Mesenteric fat pad (tissue), 1 donor: ENCODE measurements at places on chromosomes 1 and 21.

GRCh38 chr1:212702672-212703071 lies 3.0 kb upstream of the BATF3 start:
- no peak for DNase-seq

DNA sequence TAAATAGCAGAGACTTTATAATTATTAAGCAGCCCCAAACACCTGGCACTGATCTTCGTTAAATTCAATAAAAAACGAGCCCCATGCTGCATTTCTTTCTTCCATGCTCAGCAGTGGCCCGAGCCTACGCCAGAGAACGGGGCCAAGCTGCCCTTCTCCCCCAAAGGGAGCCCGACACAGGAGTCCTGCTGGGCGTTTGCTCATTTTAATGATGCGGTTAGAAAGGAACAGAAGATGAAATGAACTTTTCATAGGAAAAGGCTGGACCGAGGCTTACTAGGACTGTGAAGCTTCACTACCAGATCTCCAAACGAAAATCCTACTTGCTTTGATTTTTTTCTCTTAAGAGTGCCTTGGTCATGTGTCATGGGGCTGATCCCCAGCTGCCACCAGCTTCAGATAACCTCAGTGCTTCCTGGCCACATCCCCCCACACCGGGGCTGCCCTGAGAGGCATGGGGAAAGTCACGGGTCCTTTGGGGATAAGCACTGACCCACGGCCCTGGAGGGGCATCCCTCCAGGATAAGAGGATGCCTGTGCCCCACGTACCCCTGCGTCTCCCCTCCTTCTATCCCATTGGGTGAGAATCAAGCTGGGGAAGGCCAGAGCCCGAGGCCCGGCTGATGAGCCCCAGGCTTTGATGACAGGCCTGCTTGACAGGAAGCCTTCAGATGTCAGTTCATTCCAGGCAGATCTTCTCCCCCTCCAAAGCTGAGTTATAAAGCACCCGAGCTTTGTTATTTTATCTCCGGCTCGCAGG lies 34.2 kb downstream of the PGBD5 start:
- no peak for DNase-seq

- peak; percentile 91 for DNase-seq
These were observed at the start of gene CAMK2N1 for GRCh38 chr1:20485527-20486456. TSS of gene CAMK2N1 (minus strand) at chr1:20486210. CDS start at chr1:20485379, 831 bp downstream.

GRCh38 chr1:52549267-52549666 lies 3.6 kb downstream of the TUT4 start:
- no peak for DNase-seq

DNA sequence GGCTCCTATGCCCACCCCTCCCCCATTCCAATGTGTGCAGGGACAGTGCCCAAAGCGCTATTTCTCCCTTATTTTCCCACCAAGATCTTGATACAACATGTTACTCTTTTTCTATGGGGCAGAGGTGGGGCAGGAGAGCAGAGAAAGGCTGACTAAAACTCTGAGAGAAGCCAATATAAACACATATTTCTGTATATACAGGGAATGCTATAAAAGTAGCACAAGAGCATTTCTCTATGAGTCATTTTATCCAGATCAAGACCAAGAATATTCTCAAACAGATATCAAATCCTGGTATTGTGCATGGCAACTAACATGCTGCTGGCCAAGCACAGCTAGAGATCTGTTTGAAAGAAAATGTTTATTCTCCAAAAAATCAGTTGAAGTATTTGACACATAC lies 7.3 kb downstream of the WDR26 start:
- no peak for DNase-seq

DNA sequence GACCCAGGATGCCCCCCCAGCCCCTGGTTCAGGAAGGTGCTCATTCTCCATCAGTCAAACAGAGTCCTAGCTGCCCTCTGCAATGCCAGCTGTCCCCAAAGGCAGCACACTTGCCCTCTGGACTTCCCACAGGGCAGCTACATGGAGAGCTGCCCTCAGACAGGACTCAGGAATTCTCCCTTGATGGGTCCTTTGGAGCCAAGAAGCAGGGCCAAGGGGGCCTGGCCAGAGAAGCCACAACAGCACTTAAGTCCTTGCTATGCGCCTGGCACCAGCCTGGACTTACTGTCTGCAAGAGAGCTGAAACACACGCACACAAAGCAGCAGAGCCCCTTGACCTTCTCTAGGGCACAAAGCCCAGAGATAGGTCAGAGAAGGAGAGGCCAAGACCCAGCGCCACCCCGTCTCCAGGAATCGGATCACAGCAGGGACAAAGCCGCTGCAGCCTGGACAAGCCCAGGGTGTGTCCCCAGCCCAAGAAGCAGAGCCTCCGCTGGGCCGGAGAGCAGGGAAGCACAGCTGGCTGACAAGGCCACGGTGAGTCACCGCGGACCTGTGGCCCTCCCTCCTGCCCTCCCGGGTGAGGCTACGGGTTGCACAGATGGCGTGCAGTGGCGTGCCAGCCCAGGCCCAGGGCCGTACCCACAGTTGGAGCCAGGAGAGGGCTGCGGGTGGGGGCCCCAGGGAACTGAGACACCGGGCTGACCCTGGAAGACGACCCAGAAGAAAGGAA lies 1.7 kb downstream of the WNT9A start:
- DNase-seq: peak; percentile 90

DNA sequence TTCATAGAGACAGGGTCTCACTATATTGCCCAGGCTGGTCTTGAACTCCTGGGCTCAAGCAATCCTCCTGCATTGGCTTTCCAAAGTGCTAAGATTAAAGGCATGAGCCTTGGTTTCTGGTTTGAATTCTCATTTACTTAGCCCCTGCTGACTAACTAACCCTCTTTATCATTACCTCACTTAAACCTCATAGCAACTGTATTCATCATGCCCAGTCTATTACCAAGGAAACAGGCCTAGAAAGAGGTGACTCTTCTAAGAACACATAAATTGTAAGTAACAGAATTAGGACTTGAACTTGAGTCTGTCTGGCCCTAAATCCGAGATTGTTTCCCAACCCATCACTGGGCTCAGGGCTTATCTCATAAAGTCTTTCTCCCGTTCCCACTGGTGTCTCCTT lies 44.2 kb downstream of the TMEM53 start:
- DNase-seq: no peak

DNA sequence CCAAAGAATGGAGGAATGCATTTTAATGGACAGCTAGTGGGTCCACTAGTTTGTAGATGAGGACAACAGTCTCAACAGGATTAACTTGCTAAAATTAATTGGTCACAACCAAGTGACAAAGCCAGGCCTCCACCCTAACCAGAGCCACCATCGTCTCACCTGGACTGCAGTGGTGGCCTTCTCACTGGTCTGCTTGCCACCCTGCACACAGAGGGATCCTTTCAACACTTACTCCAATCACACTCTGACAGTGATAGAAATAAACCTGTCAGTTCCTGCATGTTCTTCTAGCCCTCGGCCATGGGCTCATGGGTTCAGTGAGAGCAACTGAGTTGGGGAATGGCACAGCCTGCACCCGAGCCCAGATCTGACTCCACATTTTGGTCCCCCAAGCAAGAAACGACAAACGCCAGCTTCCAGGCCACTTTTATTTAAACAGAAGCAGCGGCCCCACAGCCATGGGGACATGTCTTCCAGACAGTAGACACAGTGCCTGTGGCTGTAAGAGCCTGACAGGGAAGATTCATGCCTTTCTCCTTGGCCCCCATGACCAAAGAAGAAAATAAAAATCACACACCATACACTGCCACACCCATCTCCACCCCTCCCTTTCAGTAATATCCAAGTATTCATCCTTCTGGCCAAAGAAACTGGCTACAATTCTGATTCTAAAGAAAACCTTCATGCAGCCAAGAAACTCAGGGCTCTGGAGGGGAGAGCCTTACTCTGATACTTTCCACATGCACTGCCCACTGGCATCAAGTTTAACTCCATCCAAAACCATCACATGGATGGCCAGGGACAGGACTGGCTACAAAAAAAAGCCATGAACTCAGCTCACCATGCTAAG lies 37.6 kb downstream of the DHCR24 start:
- DNase-seq: peak; percentile 68

- no peak for DNase-seq
These were observed 33.1 kb downstream of the LTN1 start for GRCh38 chr21:28959367-28960099.

- no peak for DNase-seq
These were observed 66.8 kb upstream of the ANGPTL1 start for GRCh38 chr1:178937695-178938094.

GRCh38 chr1:37948841-37949240 lies 2.0 kb upstream of the INPP5B start:
- DNase-seq: no peak

- no peak for DNase-seq
These were observed 176.3 kb downstream of the PRDM16 start for GRCh38 chr1:3245344-3245743.

- DNase-seq: no peak
These were observed 93.8 kb downstream of the DNM3 start for GRCh38 chr1:171935086-171935485.

DNA sequence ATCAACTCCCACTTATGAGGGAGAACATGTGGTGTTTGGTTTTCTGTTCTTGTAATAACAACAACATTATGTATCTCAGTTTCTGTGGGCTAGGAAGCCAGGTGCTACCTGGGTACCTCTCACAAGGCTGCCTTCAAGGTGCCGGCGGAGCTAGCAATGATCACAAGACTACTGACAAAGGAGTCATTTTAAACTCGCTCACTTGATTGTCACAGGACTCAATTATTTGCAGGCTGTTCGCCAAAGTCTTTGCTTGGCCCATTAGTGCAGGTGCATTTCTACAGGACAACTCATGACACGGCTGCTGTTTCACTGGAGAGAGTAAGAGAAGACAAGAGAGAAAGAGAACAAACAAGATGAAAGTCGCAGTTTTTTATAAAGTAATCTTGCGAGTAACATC lies 1237.4 kb upstream of the TMPRSS15 start:
- DNase-seq: no peak

GRCh38 chr21:36820176-36821031 lies 121.5 kb downstream of the SIM2 start:
- DNase-seq: no peak

- DNase-seq: no peak
These were observed 48.8 kb downstream of the LRRC40 start for GRCh38 chr1:70156529-70157120.

DNA sequence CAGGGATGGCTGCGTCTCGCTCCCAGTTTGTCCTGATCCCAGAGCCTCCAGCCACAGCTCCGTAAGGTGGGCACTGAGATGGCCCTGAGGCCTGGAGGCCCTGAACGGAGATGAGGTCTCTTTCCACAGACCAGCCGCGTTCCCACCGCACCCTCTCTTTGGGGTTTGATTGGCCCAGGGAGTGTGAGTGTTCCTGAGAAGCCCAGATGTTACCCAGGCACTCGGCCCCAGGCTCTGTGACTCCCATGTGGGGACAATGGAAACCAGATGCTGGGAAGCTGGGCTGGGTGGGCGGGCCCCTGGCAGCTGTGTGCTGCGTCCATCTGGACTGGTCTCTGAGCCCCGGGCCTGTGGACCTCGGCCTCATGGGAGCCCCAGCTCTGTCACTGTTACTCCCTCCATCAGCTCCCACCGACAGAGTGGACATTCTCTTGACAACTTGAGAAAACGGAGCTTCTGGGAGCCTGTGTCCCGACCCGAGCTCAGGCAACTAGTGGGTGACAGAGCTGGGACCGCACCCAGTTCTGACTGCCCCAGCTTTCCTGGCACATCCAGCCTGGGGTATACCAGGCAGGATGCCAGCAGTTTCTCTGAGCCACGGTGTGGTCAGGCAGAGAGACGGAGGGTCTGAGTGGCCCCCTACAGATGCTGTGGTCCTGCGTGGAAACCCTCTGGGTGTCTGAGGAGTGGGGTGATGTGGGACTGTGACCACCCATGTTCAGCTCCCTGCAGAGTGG lies 9.8 kb upstream of the COL6A1 start:
- DNase-seq: peak; percentile 90

DNA sequence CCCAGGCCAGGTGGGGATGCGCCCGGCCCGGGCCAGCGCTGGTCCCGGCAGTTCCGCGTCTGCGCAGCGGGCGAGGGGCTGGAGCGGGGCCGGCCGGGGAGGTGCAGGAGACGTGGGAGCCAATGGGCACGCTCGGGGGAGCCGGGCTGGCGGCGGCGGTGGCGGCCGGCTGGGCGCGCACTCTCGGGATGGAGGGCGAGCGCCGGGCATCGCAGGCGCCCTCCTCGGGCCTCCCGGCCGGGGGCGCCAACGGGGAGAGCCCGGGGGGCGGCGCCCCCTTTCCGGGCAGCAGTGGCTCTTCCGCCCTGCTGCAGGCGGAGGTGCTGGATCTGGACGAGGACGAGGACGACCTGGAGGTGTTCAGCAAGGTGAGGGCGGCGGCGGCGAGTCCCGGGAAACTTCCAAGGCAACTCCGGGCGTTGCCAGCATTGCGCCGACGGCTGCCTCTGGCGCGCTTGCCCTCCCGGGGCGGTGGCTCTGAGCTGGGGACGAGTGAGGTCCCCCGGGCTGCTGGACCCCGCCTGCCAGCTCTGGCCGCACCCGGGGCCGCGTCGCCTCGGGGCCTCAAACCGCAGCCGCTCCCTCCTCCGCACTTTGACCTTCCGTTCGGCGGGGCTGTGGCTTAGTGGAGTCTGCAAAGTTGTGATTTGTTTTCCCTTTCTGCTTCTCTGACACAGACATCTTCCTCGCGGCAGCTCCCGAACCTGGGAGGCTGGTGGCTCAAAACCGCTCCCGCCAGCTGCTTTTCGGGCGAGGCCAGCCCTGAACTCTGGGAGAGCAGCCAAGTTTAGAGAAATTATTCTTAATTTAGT lies at the start of gene SNX7:
TSS of gene SNX7 (plus strand) at position 178 of the 812 bp plus-strand sequence. CDS start at position 189, 11 bp downstream.
- DNase-seq: peak; percentile 93

DNA sequence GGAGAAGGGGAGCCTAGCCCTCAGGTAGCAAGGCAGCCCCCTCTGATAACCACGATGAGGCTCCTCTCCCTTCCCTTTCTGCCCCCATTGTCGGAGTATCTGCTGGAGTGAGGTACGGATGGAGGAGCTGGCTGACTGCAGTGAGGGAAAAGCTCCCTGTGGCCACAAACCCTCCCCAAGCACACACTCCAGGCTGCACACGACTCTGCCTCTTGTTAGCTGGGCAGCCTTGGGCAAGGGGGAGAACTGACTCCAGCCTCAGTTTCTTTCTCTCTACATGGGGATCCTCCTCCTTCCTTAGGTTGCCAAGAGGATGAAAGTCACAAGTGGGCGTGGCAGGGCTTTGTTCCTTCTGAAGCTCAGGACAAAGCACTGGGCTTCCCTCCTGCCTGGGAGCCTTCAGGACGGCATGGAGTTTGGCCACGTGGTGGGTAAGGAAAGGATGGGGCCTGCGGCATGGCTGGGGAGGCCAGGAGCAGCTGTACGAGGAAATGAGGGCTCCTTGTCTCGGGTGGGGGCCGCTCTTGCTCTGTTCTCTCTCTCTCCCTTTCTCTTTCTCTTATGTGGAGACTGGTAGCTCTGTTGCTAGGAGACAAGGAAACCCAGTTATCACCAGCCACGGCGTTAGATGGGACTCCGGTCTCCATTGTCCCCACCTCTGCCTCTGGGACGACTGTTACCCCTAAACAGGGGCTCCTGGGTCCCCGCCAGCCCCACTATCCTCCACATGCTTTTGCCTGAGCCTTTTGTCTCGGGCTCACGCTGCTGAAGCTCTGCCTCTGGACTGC lies 39.7 kb downstream of the LRP8 start:
- no peak for DNase-seq
